DMS53 (cell line): ENCODE measurements at places on chromosomes 13 and 19.

- no peak for DNase-seq
These were observed 22.2 kb upstream of the SERPINE3 start for GRCh38 chr13:51317262-51317661.

DNA sequence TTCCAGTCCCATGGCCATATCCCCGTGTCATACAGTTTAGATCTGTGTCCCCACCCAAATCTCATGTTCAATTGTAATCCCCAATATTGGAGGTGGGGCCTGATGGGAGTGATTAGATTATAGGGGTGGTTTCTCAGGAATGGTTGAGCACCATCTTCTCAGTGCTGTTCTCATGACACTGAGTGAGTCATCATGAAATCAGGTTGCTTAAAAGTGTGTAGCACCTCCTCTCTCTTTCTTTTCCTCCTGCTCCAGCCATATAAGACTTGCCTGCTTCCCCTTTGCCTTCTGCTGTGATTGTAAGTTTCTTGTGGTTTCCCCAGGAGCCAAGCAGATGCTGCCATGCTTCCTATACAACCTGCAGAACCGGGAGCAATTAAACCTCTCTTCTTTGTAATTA lies 197.8 kb downstream of the NALCN start:
- DNase-seq, result no peak

DNA sequence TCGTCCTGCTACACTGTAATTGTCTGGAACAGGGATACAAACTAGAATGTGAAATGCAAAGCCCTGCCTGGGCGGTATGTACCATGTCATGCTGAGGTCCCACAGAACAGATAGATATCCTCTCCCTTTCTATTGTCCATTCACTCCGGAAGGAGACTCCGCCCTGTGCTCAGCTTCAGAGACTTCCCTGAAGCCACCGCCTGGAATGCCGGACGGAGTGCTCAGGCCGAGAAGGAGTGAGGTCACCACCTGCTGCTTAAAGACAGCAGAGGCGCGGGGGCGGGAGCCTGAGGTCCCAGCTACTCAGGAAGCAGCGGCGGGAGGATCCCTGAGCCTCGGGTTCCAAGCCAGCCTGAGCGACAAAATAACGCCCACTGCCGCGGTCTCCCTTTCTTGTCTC lies 890 bp upstream of the ZNF611 start:
- peak; percentile 94 for DNase-seq

- no peak for DNase-seq
These were observed 18.3 kb downstream of the GPC6 start for GRCh38 chr13:93244918-93245280.

DNA sequence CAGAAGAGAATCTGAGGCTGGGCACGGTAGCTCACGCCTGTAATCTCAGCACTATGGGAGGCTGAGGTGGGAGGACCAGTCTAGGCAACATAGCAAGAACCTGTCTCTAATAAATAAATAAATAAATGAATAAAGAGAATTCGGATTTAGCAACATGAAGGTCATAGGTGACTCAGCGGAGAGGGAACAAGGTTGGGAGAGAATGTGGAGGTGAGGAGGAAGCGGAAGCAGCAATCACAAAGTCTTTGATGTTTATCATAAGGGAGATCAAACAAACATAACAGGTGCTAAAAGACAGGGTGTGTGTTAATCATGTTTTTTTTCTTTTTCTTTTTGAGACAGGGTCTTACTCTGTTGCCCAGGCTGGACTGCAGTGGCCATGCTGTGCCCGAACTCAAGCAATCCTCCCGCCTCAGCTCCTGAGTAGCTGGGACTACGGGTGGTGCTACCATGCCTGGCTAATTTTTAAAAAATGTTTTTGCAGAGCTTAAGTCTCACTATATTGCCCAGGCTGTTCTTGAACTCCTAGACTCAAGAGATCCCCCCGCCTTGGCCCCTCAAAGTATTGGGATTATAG lies 16.3 kb downstream of the PBX4 start:
- peak; percentile 11 for DNase-seq

DNA sequence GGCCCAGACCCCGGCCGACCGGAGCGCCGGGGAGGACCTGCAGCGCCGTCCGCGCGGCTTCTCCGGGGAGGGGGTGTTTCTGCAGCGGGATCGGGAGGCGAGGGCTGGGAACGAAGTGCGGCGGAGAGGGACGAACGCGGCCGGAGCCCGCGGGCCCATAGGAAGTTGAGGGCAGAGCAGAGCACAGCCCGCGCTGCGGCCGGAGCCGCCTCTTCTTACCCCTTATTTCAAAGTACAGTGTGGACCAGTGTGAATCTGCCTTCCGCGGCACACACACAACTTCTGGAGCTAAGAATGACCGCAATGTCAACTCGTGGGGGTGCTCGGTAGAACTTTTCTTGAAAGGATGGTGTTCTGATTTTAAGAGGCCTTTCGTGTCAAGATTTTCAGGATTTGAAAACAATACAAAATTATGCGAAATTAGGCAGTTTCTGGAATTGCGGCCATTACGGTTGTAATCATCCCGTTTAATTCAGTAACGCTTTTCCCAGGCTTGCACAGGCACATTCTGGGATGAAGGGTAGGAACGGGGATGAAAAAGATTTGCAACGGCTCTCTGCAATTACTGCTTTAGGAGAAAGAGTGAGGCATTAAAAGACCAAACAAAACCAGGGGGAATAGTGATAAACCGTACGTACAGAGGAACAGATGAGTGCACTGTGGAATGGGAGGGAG lies 821 bp downstream of the TDRD3 start:
- DNase-seq, result peak; percentile 67

DNA sequence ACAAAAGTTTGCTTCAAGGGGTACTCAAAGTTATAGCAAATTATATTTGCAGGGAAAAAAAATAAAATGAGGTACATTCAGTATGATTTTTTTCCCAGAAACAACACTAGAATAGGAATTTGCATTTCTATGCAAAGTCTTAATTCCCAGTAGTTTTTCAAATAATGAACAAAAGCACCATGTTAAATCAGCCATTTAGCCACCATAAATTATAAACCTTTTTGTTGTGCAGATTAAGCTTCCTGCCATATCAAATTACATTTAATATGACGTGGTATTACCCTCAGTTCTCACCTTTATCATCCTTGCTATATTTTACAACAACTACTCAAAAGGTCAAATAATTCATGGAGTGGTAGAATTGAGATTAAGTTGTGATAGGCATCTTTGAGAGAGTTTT lies 136.6 kb upstream of the FRY start:
- DNase-seq, result no peak

- DNase-seq, result no peak
These were observed 1168.4 kb downstream of the SLITRK1 start for GRCh38 chr13:82713687-82714405.

DNA sequence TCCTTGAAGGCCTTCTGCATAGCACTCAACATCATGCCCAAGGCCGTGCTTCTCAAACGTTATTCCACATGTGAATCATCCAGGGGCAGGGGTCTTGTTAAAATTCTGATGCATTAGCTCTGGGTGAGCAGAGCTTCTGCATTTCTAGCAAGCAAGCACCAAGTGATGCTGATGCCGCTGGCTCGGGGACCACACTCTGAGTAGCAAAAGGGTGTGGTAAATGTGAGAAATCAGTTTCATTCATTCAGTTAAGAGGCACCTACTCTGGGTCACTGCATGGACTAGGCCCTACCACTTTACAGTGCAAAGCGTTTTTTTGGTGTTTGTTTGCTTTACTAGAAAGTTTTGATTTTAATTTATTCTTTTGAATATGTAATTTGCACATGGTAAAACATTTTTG lies 7.2 kb downstream of the KRTDAP start:
- DNase-seq, result no peak

DNA sequence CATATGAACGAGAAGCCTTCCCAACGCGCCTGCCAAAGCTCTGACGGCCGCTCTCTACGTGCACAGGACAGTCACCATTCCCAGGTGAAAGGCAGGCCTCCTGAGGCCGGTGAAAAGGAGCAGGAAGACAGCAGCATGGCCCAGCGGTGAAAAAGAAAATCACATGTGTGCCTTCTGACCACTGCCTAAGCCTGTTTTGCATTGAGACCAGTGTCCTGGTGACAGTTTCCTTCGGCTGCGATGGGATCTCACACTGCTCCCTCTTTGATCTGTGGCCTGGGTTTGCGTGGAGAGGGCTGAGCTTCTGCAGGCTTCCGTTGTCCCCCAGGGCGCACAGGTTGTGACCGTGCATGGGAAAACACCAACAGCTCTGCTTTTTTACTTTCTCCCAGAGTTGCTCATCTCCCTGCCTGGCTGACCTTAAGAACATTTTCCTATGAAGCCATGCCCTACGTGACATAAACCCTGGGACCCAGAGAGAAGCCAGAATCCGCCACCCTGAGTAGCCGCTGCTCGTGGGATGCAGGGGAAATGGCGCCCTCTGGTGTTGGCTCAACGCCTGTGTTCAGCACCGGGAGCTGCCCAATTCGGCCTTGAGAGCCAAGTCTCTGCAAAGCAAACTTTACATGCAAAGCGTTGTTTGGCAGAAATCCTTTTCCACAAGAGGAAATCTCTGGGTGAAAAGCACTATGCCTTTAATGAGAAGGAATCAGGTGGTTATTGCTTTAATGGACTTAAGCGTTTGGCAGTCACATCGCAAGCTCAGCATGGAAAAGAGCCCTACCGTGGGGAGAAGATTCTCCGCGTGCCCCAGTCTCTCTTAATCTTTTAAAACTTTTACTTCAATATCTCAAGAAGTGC lies 112.2 kb upstream of the GPR12 start:
- DNase-seq, result peak; percentile 80

DNA sequence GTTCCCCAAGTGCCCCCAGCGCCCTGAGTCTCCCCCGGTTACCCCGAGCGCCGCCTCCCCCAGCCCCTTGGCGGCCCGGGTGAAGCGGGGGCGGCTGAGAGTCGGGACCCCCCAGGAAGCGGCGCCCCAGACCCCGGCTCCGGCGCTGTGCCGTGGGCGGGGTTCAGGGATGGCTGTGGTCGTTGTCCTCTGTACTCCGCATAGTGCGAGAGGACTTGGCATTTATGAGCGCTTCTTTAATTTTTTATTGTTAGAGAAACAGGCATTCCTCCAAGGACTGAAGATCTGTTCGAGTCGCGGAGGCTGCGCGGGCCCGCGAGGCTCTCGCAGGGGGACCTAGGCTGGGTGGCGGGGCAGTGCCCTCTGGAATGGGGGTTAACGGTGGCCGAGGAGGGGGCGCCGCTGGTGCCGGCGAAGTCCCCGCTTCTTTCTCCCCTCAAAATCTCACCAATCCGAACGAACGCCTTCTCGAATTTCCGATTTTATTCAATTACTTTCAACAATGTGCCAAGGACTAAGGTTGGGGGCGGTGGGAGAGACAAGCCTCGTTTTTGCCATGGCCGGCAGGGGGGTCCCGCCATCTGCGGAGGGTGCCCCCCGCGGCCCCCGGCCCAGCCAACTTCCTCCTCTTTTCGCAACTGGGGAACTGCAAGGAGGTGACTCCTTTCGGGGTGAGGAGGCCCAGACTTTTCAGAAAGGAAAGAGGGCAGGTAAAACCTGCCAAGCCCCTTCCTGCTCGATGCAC lies 596 bp upstream of the GJB2 start:
- peak; percentile 45 for DNase-seq

DNA sequence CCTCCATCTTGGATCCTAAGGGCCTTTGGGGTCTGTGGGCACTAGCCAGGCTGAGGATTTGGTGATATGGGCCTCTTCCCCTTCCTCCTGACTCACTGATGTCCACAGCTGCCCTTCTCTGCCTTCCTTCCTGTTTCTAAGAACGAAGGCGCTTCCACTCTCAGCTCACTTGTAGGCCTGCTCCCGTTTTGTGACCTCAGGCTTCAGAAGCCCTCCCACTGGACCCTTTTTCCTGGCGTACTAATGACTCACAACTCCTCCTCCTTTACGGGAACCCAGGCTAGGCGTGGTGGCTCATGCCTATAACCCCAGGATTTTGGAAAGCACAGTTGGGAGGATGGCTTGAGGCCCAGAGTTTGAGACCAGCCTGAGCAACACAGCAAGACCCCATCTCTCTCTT lies 55.6 kb downstream of the TMED1 start:
- DNase-seq, result no peak
